Suppressor macrophage (primary cell): ENCODE measurements at places on chromosomes 2 and 18.
A peak's percentile ranks its signal among the peaks of the same experiment; 100 is the strongest.

DNA sequence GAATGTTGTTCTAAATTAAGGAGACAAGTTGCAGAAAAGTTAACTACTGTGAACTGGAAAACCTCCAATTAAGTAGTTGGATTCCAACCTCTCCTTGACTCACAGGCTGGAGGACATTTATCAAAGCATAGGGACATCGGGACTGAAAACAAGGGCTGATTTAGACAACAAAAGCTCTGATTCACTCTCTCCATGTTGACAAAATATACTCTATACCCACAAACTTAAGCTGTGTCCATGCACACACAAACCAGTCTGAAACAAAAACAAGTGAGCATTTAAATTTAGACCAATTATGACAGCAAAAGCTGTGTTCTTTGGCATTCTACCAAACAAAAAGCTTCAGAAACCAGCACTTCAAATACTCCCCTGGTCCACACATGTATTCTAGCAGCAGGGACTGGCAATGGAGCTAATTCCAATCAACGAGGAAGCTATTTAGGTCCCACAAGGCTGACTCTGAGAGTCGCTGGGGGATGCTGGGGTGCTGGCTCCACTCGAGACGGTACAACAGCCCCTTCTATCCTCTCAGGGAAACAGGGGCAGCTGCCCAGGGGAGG lies 71.4 kb downstream of the NXPH2 start:
- DNase-seq: no peak

GRCh38 chr2:104406261-104406726 lies 447.6 kb upstream of the POU3F3 start:
- DNase-seq: no peak

GRCh38 chr2:197212344-197213262 lies 98.0 kb downstream of the ANKRD44 start:
- peak; percentile 46 for DNase-seq

GRCh38 chr18:79485788-79486355 lies 90.1 kb downstream of the NFATC1 start:
- DNase-seq: no peak

DNA sequence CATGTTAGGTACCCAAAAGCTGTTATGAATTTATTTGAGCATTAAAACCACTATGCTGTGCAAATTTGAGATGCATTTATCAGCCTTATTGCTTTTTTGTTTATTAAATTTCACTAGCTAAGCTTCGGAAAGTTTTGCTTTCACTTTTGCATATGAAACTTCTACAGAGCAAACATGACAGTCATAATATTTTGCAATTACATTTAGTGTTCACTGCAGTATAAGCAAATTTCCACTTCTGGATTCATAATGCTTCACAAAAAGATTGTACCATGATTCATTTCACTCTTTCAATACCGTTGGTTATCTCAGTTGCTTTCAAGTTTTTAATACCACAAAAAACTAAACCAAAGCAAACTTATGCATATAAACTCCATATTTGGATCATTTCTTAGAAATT lies 228.7 kb upstream of the SLC8A1 start:
- DNase-seq: peak; percentile 77

- peak; percentile 90 for DNase-seq
These were observed 31.8 kb downstream of the ARHGAP25 start for GRCh38 chr2:68766376-68766845.

DNA sequence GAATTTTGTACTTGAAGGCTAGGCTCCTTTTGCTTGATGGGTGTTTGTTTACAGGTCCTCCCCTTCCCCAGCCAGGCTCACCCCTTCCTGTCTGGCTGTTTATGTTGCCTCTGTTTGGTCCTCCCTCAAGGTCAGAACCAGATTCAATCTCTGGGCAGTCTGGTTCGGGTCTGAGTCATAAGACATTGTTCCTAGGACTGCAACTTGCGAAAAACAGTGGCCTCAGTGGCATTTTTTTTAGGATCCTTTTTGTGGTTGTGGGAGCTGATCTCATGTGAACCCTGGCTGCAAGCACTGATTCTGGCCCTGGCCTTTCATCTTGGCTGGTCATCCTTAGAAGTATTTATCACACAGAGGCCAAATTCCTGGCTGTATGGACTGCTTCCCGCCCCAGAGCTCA lies 370.4 kb downstream of the CLIP4 start:
- no peak for DNase-seq

GRCh38 chr2:13584020-13584419 lies 867.3 kb downstream of the TRIB2 start:
- DNase-seq: no peak

DNA sequence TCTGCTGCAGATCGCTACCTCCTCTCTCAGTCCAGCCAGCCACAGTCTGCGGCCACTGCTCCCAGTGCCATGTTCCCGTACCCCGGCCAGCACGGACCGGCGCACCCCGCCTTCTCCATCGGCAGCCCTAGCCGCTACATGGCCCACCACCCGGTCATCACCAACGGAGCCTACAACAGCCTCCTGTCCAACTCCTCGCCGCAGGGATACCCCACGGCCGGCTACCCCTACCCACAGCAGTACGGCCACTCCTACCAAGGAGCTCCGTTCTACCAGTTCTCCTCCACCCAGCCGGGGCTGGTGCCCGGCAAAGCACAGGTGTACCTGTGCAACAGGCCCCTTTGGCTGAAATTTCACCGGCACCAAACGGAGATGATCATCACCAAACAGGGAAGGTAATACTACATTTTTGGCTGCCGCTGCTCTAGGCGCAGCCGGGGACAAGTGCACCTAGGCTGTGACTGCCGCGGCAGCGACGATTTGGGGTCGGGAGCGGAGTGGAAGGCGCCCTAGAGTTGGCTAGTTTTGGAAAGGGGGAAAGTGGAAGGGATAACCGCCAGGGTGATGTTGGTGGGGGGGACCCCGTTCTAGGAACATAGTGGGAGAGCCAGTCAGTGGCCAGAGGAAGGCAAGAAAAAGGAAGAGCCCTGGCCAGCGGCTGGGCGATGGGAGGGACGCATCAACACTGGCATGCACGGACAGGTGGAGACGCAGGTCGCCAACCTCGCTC lies 776 bp downstream of the TBR1 start:
- no peak for DNase-seq

DNA sequence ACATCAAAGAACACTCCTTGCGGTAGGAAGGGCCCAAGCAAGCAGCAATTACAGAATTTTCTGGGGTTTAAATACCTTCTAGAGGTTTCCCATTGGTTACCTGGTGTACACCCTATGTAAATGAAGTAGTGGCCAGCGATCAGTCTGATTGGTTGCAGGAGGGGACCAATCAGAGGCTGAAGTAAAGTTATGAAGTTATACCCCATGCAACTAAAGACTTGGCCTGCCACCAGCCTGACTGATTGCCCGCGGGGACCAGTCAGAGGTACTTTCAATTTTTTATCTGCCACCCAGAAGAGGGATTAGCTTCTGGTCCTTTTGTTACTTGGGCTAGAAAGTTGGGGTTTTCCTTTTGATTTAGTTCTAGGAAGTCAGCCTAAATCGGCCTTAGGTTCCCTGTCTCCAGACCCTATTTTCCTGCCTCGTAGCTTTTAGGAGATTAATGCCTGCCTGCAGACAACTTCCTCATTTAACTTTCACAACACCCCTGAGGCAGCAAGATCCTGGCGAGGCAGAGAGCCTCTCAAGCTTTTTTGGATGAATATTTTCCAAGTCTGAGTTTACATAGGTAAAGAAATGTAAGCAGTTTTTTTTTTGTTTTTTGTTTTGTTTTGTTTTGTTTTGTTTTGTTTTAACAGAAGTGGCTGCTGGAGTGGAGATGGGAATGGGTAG lies 1.5 kb upstream of the DGUOK start:
- DNase-seq: peak; percentile 52

- DNase-seq: no peak
These were observed 981.2 kb downstream of the BCL11A start for GRCh38 chr2:59572227-59572626.

DNA sequence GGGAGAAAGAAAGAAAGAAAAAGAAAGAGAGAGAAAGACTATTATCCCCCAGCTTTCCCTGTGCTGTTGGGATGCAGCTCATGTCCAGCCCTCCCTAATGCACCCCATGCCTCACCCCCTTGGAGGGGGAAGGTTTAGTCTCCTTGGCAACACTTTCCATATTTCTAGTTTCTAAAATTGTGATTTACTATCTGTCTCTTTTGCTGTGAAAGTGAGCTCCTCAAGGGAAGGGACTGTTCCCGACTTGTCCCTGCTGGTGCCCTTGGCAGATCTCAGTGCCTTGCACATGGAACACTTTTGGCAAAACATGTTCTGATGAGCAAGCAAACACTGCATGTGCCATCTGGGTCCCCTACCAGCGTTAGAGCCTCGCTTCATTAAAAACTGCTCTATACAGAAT lies 11.7 kb upstream of the NAPG start:
- DNase-seq: peak; percentile 20

DNA sequence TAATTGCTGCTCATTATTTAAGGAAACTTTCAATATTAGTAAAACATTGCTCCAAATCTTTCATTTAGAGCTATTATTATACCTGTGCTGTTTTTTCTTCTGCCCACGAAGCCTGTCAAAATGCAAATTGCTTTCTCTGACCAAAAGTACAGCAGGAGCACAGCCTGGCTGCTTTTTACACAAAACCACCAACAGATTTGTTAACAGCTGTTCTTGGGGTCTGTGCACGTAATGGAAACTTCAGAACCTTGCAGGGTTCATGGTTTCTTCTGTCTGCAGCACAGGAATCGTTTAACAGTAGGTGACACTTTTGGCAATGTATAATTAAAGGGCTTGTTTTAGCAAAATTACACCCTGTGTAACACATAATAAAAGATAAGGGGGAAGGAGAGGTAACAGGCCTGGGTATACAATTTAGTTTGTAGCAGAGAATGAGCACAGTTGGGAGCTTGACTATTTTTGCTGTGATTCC lies 447.3 kb downstream of the KCNJ3 start:
- no peak for DNase-seq

DNA sequence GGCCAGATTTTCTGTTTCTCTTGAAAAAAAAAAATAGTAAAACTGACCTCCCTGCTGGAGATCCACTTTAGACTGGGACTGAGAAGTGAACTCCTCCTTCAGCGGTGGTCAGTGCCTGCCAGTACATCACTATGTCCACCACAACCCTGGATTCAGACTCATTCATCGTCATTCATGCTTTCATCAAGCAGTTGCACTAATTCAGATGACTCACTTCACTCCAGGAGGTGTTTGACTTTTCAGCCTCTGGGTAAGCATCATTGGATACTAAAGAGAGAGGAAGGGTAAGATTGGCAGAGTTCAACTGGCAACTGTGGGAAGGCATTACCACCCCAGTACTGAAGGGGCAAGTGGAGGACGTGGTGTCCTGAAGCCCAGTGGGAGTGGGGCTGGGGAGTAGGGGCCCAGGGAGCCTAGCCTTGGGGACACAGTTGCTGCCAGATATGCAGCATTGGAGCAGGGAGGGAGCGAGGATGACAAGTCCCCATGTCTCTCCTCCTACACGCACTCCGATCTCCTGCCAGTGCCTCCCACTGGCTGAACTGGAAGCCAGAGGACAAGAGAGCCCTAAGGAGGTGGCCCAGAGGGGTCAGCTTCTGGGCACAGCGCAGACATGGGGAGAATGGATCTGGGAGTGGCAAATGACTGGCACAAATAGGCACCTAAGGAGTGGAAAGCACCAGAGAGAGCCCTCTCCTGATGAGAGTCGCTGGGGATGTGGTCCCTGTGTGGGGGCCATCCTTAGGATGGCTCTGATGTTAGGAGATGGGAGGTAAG lies 111.1 kb downstream of the TGFA start:
- DNase-seq: no peak

DNA sequence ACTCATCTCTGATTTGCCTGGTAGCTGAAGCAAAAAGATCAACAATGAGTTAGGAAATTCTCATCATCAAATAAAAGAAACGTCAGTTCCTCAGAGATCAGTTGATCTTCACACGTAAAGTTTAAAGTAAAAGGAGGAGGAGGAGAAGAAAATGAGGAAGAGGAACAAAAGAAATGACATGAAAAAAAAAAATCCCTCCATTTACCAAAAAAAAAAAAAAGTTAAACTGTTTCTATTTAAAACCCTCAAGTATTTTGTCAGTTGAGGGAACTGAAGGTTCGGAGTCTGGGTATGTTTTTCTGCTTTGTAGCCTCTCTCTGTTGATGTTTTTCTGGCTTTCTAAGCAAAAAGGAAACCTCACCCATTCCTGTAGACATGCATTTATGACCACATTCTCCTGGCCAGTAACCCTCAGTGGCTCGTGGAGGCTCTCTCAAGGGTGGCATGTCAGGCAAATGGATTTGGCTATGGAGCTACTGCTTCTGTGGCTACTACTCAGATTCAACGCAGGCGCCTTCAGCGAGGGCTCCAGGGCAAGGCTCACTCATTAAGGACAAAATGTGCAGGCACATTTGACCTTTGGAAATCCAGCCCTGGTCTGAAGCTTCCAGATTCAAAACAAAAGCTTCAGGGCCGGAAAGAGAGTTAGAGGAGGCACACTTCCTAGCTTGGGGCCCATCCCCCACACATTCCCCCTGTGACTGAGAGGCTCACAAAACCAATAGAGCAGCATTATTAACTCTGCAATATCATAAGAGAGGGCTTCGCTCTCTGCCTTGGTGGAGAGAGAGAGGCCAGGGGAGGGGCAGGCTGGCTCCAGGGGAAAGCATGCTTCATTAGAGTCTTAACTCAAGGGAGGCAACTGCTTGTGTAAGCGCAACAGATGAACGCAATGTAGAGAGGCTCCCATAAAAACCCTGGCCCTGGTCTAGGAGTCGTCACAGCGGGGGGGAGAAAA lies 22.3 kb downstream of the KLF7 start:
- DNase-seq: peak; percentile 76

- DNase-seq: no peak
These were observed 102.2 kb upstream of the RND3 start for GRCh38 chr2:150589681-150590080.
